HFF-Myc (cell line): ENCODE measurements at places on chromosomes 2 and 18.

GRCh38 chr2:24926602-24927252, 6.7 kb upstream of the ADCY3 start:
- DNase-seq: no peak

GRCh38 chr18:33577685-33578517, at the start of gene ASXL3:
TSS of gene ASXL3 (plus strand) at chr18:33578219. CDS start at chr18:33578632, 413 bp downstream.
- no peak for DNase-seq

- DNase-seq: no peak
Observed at GRCh38 chr2:168430431-168430830, 25.6 kb upstream of the CERS6 start.

DNA sequence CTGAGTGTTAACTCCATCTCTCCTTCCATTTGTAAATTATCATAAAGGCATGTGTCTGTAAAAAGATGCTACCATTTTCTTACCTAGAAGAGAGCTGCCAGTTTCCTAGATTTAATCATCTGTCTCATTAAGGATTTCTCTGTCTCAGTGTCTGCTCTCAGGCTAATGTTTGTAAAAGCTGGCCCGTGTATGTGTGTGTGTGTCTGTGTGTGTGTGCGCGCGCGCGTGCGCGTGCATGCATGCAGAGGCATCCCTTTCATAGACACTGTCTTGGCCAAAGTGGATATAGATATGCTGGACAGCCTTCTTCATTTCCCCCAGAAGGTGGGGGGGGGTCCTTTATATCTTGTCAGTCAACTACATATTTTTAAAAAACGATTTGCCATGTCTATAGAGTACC, 18.9 kb downstream of the MGAT5 start:
- no peak for DNase-seq
